Stimulated activated memory B cell treated with anti-CD40 and anti-IgM and Interleukin-4, amounts not matched to agents 10 μg/mL and 1 μg/mL and 100 μg/mL, for 72 hours (primary cell): ENCODE measurements at places on chromosomes 11 and 22.

GRCh38 chr11:70296681-70297080 lies 26.2 kb downstream of the PPFIA1 start:
- H3K27me3 ChIP-seq: no peaks in the 10 kb centered on the region
- H3K27ac ChIP-seq: no peak overlapping the region
- no peak overlapping the region for H3K4me3 ChIP-seq
- peaks cover 55% of the 10 kb centered on the region for H3K36me3 ChIP-seq
- no peak for ATAC-seq

- peaks cover 33% of the 10 kb centered on the region for H3K27me3 ChIP-seq
- H3K27ac ChIP-seq: no peak overlapping the region
- H3K36me3 ChIP-seq: no peaks in the 10 kb centered on the region
- H3K4me3 ChIP-seq: no peak overlapping the region
- H3K4me1 ChIP-seq: peaks cover 12% of the 10 kb centered on the region
Measured at GRCh38 chr22:38471237-38471636, 3.3 kb downstream of the KDELR3 start.

- no peaks in the 10 kb centered on the region for H3K27me3 ChIP-seq
- no peak overlapping the region for H3K4me3 ChIP-seq
Measured at GRCh38 chr11:124174001-124174583, 9.1 kb upstream of the OR10D3 start.

DNA sequence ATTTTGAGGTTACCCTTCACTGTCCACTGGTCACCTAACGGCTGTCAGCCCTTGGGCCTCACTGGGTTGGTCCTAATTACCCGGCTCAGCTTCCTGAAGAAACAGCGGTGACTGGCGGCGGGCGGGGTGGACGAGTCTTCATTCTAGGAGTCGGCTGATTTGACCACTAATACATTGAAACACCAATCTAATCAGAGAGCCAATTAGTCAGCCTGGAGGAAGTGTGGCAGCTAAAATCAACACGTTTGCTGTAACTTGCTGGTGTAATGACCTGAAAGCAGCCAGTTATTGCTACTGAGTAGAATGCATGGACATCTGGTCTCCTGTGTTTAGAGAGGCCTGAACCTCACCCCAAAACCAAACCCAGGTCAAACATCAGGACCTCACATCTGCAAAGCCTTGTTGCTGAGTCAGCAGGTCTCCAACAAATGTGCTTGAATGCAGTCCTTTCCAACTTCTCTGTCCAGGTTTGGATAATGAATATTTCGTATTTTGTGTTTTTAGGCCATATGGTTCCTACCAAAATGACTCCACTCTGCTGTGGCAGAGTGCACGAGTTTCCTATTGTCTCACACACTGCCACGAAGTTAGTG lies 496.4 kb downstream of the BRD1 start:
- H3K4me3 ChIP-seq: no peak overlapping the region
- H3K4me1 ChIP-seq: no peaks in the 10 kb centered on the region
- no peak overlapping the region for H3K27ac ChIP-seq
- H3K36me3 ChIP-seq: no peaks in the 10 kb centered on the region

GRCh38 chr11:45945397-45945999 lies 23.0 kb downstream of the LARGE2 start:
- H3K36me3 ChIP-seq: peaks cover 53% of the 10 kb centered on the region
- H3K4me1 ChIP-seq: peaks cover 5% of the 10 kb centered on the region
- no peak for ATAC-seq
- no peak overlapping the region for H3K27ac ChIP-seq

DNA sequence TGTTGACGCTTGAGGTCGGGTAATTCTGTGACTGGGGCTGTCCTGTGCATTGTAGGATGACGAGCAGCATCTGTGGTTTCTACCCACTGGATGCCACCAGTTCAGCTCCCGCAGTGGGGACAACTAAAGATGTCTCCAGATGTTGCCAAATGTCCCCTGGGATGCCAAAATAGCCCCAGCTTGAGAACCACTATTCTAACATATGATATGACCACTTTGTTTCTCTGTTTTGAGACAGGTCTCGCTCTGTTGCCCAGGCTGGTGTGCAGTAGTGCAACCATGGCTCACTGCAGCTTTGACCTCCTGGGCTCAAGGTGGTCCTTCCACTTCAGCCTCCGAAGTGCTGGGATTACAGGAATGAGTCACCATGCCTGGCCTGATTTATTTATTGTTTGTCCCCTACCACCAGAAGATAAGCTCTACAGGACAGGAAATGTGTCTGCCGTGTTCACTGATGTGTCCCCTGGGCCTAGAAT lies 4.4 kb upstream of the MEN1 start:
- no peaks in the 10 kb centered on the region for H3K36me3 ChIP-seq
- peak; percentile 86 for ATAC-seq
- no peak overlapping the region for H3K4me3 ChIP-seq
- H3K27me3 ChIP-seq: no peaks in the 10 kb centered on the region
- peaks cover 29% of the 10 kb centered on the region for H3K4me1 ChIP-seq
- H3K27ac ChIP-seq: peak overlapping the region; percentile 68

- no peak overlapping the region for H3K27ac ChIP-seq
- no peak overlapping the region for H3K4me3 ChIP-seq
- H3K27me3 ChIP-seq: no peaks in the 10 kb centered on the region
- no peaks in the 10 kb centered on the region for H3K4me1 ChIP-seq
- ATAC-seq: no peak
- H3K36me3 ChIP-seq: no peaks in the 10 kb centered on the region
Measured at GRCh38 chr11:95524314-95525036, 265.1 kb downstream of the FAM76B start.

DNA sequence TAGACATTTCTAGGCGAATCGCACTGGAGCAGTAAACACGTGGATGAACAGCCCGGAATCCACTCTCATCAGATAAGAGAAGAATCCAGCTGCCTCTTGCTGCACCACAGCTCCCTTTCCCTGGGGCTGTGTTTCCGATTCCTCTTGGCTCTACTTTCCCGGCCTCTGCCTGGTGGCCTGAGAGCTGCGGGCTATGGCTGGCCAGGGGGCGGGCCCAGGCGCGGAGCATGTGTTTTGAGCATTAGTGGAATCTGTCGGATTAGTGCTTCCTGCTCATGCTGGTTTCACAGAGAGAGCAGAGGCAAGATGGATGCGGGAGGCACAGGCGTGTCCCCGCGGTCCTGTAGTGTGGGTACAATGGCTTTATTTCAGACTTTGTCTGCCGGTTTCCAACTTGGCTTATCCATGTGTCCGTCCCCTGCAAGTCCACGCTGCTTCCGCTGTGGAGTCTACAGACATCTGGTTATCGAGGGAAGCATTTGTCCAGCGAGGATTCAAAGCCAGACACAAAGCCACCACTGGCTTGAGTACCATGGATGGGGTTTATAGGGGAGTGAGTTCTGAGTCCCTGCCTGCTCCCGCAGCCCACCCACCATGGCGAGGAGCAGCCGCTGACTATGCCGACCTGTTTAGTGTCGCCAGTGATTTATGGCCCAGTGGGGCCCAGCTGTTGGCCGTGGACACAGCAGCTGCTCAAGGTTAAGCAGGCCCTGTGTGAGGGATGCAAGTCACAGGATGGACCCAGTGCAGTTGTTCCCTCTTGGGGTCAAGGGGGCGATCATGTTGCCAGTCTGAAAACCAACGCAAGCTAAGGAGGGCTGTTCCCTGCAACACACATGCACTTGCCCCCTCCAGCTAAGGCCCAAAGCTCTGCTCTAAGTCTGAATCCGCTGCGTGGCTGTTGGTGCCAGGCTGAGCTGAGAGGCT lies 43.3 kb upstream of the EP300 start:
- H3K4me3 ChIP-seq: no peak overlapping the region
- H3K27ac ChIP-seq: no peak overlapping the region
- no peak for ATAC-seq

GRCh38 chr11:20037396-20038153 lies 122.7 kb downstream of the DBX1 start:
- H3K27ac ChIP-seq: no peak overlapping the region
- peaks cover 43% of the 10 kb centered on the region for H3K27me3 ChIP-seq
- ATAC-seq: peak; percentile 62
- no peak overlapping the region for H3K4me3 ChIP-seq

DNA sequence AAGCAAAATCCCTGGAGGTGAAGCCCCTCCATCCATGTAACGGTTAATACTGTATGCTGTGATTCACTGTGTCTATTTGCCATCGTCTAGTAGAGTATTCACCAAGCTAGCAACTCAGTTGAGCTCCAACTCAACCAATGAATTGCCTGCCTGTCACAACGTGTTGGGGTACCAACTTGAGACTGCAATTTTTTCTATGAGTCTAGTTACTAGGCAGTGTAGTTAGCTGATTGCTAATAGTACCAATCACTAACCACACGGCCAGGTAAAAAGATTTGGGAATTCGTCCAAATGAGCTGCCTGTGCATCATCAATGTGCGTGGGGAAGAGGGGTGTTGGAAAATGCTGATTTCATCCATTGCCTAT lies 1.0 kb upstream of the BTG4 start:
- ATAC-seq: no peak
- no peak overlapping the region for H3K27ac ChIP-seq
- H3K4me3 ChIP-seq: no peak overlapping the region
- H3K27me3 ChIP-seq: peaks cover 41% of the 10 kb centered on the region
- H3K4me1 ChIP-seq: peaks cover 9% of the 10 kb centered on the region

DNA sequence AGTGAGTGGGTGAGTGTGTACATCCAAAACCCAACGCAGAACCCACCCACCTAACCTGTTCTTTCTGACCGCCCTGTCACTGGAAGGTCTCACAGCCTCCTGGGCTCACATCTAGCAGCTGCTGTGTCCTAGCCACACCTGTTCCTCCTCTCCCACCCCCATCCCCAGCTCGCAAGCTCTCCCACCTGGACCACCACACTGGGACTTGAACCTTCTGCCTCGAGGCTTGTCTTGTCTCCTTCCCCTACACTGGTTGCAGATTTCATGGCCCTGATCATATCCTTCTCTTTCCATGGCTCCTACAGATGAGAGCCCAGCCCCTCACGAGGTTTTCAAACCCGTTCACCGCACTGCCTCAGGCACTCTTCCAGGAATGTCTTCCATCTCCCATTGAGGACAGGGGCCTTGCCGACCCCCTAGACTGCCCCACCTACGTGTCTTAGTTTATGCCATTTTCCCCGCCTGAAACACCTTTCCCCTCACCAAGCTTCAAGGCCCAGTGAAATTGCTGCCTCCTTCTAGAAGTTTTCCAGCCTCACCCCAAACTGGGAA lies 6.7 kb downstream of the IFITM10 start:
- H3K4me1 ChIP-seq: peaks cover 8% of the 10 kb centered on the region
- H3K27me3 ChIP-seq: no peaks in the 10 kb centered on the region
- no peak for ATAC-seq

DNA sequence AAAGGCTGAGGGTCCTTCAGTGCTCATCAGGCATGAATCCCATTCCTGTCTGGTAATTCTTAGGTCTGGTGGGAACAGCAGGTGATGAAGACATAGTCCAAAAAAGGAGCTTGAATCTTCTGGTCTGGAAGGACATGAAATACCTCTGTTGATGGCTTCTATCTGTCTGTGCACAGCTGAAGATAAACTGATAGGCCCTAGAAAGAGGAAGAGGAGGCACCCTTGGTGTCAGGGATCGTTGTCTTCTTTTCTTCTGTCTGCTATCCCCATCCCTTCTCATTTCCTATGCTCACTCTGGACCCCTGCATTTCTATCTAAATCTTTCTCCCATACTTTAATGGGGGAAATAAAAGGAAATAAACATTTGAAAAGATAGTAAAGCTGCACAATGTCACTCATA lies 9.4 kb downstream of the AGBL2 start:
- ATAC-seq: no peak
- H3K27ac ChIP-seq: no peak overlapping the region
- no peaks in the 10 kb centered on the region for H3K27me3 ChIP-seq
- H3K36me3 ChIP-seq: peaks cover 15% of the 10 kb centered on the region
- H3K4me3 ChIP-seq: no peak overlapping the region

- no peak for ATAC-seq
- H3K27me3 ChIP-seq: no peaks in the 10 kb centered on the region
Measured at GRCh38 chr11:82239498-82239897, 494.2 kb downstream of the FAM181B start.

DNA sequence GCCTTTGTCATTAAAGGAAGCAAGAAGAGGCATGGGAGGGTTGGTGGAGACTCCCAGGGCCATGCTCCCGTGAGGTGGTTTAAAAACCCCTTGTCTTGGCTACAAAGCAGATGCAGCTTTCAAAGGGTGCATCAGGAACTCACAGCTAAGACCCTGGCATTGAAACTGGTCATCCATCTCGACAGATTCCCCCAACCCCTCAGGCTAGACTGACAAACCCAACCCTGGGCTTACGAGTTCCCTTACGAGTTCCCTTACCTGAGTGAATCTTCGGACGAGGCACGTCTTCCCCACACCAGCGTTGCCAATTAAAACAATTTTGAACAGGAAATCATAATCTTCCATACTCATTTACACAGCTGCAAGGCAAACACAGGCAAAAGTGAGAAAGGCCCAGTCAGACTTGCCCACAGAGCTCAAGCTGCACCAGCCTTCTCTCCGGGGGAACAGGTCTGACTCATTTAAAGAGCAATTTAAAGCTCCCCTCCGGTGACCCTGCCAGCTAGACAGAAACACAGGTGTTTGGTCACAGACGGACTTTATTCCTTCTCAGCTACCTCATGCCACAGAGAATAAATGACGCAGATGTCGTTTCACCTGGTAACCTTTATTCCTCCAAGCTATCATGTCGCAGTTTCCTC lies 74.6 kb downstream of the RAB30 start:
- H3K36me3 ChIP-seq: peaks cover 65% of the 10 kb centered on the region
- no peaks in the 10 kb centered on the region for H3K27me3 ChIP-seq
- H3K27ac ChIP-seq: peak overlapping the region; percentile 78
- H3K4me1 ChIP-seq: peaks cover 87% of the 10 kb centered on the region

GRCh38 chr22:43571181-43571580 lies 159.4 kb downstream of the MPPED1 start:
- H3K4me1 ChIP-seq: no peaks in the 10 kb centered on the region
- no peaks in the 10 kb centered on the region for H3K36me3 ChIP-seq
- peaks cover 10% of the 10 kb centered on the region for H3K27me3 ChIP-seq
- ATAC-seq: no peak
- no peak overlapping the region for H3K27ac ChIP-seq

- H3K4me3 ChIP-seq: no peak overlapping the region
- no peak for ATAC-seq
- H3K27ac ChIP-seq: no peak overlapping the region
- H3K36me3 ChIP-seq: no peaks in the 10 kb centered on the region
- no peaks in the 10 kb centered on the region for H3K27me3 ChIP-seq
Measured at GRCh38 chr11:83819931-83820549, 533.9 kb upstream of the CCDC90B start.

DNA sequence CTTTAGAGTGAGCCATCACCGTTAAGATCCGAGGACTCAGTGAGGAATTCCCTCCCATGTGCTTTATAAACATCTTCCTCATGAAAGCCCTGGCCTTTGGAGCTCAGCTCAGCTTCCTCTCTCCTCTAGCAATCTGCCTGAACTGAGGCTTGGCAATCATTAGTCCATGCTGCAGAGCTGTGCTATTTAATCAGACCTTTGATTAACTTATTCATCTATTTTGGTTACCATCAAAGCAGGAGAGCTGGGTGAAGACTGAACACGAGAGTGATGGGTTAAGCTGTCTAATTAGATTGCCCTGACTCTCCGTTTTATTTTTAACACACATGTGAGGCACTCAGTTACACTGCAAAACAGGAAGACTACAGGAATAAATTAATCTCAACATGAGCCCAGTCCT lies 351.3 kb downstream of the LARGE1 start:
- peaks cover 85% of the 10 kb centered on the region for H3K4me1 ChIP-seq
- no peak for ATAC-seq
- H3K27me3 ChIP-seq: no peaks in the 10 kb centered on the region
- peaks cover 7% of the 10 kb centered on the region for H3K36me3 ChIP-seq
- peak overlapping the region; percentile 73 for H3K4me3 ChIP-seq
